HS-5 (cell line): ENCODE measurements at places on chromosomes 12 and 14.

- no peak for DNase-seq
Observed at GRCh38 chr12:53060064-53060720, 10.3 kb downstream of the TNS2 start.

- no peak for DNase-seq
Observed at GRCh38 chr12:131482686-131483085, 228.2 kb upstream of the SFSWAP start.

GRCh38 chr14:81521356-81521755 lies 12.3 kb downstream of the SEL1L start:
- DNase-seq, result no peak

DNA sequence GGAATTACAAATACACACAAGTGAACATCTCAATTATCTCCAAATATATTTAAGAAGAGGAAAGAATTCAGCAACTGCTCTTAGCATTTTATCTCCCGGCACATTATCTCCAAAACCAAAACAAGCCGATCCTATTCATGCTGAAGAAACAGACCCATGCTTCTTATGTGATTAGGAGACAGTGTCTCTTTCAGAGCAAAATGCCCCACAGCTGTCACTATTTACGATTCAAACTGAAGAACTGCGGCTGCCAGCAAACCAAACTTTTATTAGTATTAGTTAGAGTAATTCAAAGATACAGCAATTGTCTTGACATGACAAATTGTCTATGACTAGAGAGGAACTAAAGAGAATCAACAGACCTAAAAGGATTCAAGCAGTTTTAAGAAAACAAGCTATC lies 79.4 kb downstream of the SETD3 start:
- no peak for DNase-seq

DNA sequence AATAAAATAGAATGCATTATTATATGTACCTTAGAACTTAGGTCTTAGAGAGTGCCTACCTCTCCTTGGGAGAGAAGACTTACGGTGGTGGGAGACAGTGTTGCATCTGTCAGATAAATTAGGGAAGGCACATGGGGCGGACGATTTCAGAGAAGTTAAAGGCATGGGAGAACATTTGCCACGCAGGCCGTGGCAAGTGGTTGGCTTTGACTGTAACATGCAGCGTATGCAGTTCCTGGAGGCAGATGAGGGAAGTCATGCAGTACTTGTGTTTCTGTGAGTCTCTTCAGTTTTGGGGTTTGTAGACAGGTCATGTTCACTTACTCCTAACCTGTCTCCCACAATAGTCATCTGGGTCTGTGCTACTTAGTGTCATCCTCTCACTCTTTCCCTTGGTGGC lies 43.6 kb downstream of the ETV6 start:
- DNase-seq, result no peak

GRCh38 chr14:28242895-28243294 lies 523.7 kb upstream of the FOXG1 start:
- no peak for DNase-seq

DNA sequence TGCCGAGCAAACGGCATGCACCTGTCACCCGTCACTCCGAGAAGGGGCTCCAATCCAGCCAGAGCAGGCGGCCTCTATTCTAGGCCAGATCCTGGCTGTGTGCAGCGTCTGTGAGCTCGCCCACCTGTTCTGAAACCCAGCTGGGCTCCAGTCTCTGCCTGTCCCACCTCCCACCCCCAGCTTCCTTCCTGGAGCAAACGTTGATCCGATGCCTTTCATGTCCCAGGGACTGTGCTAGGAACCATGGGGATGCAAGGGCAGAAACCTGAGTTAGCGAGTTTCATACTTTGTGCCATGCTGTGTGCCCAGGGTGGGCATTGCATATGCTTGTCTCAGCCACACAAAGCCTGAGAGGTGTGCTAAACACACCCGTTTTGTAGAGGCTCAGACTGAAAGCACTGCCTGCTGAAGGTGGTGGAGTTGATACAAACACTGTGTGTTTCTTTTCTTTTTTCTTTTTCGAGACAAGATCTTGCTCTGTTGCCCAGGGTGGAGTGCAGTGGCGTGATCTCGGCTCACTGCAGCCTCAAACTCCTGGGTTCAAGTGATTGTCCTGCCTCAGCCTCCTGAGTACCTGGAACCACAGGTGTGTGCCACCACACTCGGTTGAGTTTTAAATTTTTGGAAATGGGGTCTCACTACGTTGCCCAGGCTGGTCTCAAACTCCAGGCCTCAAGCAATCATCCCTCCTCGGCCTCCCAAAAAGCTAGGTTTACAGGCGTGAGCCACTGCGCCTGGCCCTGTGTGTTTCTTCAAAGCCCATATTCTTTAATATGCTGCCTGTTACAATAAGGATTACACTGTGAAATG lies 84.1 kb upstream of the MED13L start:
- DNase-seq, result no peak

- peak; percentile 49 for DNase-seq
Observed at GRCh38 chr12:87931812-87932211, 97.4 kb downstream of the C12orf50 start.

DNA sequence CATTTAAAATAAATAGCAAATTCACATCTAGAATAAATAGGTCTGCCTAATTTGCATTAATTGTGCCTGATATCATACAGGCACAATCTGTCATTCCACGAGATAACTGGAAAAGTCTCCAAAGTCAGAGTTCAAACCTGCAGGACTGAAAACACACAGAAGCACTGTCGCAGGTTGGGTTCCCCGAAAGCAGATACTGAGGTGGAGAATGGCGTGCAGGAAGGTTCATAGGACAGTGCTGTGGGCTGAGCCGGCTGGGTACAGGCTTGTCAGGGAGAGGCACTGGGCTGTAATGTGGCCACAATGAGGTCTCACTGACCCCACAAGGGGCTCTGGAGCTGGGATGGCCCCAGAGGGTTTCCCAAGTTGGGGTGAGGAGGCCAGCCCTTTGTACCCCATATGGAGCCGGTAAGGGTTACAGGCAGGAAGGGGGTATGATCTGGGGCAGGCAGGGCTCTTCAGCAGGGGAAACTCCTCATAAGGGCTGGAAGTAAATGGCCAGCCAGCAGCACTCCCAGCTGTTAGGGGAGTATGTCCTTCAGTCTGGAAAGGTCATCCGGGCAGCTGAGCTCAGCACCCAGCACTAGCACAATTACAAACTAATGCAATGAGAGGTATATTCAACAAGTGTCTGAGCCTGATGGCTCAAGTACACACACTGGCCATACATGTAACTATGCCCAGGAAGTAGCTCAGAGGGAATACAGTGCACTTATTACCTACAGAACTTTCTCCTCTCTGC lies 68.5 kb downstream of the NT5DC3 start:
- DNase-seq, result no peak

DNA sequence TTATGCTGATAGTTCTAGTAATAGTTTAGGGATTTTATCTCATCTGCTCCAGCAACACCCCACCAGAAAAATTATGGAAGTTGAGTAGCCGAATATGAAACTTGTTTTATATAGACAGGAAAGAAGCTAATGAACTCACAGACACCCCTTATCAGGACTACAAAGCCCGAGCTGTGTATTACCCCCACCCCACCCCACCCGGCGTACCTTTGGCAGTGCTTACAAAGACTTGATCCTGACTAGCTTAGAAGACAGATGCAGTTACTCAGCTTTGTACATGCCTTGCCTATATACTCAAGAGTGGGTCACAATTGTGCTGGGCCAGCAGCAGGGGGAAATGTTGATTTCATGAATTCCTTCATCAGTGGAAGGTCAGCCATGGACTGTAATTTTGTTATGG lies 22.4 kb downstream of the PROX2 start:
- DNase-seq, result no peak

DNA sequence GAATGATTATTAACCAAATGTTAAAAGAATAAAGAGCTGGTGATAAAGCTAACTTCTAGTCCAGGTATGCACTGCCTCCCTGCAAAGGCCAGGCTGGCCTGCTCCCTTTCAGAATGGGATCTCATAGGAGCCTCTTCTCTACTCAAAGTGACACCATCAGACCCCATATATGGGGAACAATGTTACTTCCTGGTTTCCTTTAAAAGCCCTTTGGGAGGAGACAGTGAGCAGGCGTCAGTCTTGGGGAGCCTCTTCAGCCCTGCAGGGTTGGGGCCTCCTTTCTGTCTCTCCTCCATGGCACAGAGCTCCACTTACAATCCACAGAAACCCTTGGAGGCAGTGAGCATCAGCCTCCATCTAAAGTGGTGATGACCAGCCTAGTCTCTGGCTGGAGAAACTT lies 17.3 kb upstream of the GPRC5A start:
- no peak for DNase-seq

GRCh38 chr14:81710232-81710845 lies 176.7 kb upstream of the SEL1L start:
- no peak for DNase-seq

DNA sequence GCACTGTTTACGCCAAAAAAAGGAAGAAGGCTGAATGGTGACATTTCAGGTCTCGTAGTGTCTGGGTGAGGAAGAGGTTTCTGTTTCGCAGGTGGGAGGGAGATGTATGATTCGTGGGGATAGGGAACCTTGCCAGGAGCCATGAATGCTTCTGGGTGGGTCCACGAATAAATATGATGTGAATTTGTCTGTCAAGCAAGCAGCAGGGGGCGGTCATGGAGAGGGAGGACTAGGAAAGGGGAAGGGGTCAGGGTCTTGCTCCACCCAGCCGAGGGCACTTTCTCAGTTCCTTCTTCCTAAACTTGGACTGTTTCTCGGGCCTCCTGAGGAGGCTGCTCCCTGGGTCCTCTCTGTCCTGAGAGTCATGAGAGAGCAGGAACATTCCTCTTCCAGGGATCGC lies 72.5 kb downstream of the LGMN start:
- no peak for DNase-seq

DNA sequence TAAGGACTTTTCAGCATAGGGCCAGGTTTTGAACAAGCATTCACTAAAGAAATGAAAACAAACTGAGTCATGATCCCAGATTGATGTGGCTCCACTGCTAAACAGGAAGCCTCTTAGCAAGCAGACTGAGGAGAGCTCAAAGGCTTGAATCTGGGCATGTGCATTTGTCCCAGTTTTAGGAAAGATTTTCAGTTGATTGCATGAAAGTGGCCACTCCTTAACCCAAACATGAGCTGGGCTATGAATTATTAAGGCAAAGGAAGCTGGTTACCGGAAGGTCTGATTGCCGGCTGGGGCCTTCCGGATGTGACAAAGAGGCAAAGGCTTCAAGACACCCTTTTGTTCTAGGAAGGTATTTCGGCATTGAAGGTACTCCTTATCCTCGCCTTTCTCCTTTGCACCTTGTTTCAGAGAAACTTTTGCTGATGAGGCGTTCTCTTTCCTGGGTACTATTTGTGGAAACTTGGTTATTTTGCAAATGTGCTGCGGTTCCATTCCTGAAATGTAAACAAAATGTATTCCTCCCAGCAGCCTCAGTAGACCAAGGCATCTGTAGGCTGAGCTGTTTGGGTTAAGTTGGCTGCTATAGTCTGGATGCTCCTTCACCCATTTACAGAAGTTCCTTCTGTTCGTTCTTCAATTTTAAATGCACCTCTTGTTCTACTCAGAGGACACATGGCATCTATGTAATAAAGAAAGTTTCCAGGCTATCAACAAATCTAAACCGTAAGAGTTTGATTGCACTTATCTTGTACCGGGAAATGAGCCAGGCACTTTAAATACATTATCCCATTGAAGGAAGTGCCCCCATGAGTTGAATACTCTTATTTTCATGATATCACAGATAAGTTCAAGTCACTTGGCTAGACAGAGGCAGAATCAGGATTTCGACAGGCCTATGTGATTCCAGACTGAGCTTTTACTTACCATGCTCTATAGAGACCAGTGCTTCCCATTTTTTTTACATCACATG lies 115.6 kb upstream of the METAP2 start:
- DNase-seq, result no peak

DNA sequence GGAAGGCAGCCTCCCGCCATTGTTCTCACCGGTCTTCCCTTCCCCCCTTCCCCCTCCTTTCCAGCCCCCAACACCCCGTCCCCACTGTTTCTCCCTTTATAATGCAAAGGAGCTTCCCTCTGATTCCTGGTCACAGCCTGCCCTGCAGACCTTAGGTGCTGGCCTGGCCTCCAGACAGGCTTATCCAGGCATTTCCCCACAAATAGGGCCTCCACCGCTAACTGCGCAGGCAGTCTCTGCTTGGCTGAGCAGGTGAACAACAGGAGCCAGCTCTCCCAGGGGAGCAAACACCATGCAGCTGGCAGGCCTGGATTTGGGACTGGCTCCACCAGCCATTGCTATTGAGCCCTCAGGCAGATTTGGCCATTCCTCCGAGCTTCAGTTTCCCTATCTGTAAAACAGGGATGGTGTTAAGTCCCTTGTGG lies 46.0 kb downstream of the SMIM41 start:
- DNase-seq, result no peak

DNA sequence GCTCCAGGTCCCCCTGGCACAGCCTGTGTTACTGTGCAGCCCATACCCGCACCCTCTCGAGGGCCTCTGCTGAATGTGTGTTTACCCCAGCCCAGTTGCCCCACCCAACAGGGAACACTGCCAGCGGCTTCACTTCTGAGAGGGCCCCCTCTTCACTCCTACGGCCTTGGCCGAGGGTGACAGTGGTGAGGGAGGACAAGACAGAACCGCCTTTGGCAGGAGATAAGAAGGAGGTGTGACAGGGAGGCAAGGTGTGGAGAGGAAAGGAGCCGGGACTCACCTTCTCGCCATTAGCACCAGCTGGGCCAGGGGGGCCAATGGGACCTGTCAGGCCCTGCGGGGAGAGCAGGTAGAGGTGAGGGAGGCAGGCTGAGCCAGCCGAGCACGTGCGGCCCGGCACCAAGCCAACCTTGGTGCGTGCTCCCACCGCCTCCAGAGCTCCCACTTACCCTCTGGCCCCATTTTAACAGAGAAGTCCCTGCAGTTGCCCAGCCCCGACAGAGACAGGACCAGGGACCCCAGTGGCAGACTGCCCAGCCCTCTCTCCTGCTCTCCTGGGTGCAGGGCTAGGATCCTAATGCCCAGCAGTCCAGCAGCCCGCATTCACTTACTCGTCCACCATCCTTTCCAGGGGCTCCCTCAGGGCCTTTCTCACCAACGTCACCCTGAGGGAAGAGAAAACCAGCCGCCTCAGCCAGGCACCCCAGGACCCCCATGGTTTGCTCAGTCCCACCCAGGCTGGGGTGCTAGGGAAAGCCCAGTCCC lies 18.3 kb downstream of the TMEM106C start:
- no peak for DNase-seq

DNA sequence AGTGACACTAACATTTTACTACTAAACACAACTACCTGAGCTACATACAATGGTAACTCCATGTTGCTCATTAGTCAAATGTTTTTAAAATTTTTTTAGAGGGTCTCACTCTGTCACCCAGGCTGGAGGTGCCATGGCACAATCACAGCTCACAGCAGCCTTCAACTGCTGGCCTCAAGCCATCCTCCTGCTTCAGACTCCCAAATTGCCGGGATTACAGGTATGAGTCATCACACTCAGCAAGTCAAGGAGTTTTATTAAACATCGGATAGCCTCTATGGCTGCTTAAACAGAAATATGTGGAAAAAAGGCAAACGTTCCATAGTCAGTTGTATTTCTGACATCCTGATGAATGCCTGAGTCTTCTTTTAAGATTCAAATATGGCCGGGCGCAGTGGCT lies 11.1 kb upstream of the NPFF start:
- no peak for DNase-seq
